ENCODE measurements at places on chromosomes 12 and 14. TPM values are rescaled to one million over a fixed set of nuclear protein-coding genes. Genes with fewer than 3 reads are reported as not detected.

DNA sequence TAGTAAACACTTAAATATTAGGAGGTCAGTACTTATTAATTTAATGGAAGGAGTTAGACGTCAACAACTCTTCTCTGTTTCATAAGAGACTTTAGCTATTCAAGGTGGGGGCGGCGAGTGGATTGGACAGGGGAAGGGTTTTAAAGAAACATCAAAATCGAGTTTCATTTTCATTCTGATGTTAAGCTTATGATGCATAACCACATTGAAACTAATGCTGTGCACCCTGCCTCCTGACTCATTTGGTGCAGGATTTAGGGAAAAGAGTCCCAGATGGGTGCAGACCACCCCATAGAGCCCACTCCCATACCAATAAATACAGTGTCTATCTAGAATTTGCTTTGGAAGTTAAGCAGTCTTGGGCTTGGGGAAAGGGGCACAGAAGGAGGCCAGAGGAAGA lies 7.4 kb downstream of the ZBTB39 start:
- H3K4me1 ChIP-seq: peaks cover 53% of the 10 kb centered on the region
- peak overlapping the region; percentile 48 for H3K27ac ChIP-seq
- H3K4me3 ChIP-seq: no peak overlapping the region
- DNase-seq: peak; percentile 79
- peaks cover 35% of the 10 kb centered on the region for H3K36me3 ChIP-seq

DNA sequence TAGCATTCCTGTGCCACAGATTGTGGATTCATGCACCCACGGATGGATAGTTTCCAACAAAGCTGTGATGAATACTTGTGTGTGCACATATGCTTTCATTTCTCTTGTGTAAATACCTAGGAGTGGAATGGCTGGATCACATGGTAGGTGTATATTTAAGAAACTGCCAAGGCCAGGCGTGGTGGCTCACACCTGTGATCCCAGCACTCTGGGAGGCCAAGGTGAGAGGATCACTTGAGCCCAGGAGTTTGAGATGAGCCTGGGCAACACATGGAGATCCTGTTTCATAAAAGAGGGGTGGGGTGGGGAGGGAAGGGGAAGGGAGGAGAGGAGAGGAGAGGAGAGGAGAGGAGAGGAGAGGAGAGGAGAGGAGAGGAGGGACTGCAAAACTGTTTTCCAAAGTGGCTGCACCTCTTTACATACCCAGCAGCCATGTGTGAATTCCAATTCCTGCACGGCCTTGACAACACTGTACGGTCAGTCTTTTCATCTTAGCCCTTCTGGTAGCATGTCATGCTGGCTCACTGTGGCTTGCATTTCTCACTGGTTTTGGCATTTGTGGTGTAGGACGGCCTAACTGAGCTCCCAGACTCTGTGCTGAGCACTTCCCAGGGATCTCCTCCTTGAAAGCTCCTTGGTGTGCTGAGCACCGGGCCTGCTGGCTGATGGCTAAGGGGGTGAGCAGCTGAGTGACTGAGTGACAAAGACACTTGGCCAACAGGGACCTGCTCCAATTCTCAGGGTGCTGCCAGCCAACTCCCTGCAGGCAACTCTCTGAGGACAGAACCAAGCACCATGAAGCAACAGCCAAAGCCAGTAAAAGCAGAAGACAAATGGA lies 27.9 kb downstream of the SYNE3 start:
- H3K4me1 ChIP-seq: peaks cover 31% of the 10 kb centered on the region
- H3K36me3 ChIP-seq: peaks cover 5% of the 10 kb centered on the region
- no peaks in the 10 kb centered on the region for H3K27me3 ChIP-seq
- H3K27ac ChIP-seq: no peak overlapping the region

GRCh38 chr12:55746913-55747231 lies 4.0 kb downstream of the GDF11 start:
- peaks cover 24% of the 10 kb centered on the region for H3K4me1 ChIP-seq
- peaks cover 12% of the 10 kb centered on the region for H3K36me3 ChIP-seq

DNA sequence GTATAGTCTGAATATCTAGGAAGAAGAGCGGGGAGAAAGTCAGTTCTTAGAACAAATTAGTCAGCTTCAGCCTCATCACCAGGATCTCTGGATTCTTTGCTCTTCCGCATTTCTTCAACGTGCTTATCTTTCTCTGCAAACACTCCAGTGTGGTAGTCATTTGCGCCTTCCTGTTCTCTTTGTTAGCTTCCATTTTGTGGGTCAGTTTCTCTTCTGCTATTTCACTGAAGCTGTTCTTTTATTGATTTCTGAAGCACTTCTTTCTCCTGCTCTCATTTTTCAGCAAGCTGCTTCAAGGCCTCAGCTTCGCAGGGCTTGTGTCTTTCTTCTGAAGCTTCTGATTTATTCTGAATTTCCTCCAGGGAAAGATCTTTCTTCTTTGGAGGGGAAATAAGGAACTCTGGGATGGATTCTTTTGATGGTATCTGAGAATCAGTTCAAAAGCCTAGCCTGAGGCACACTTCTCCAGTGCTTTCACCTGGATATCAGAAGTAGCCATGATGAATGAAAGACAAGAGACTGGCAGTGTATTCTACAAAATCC lies 13.5 kb downstream of the AMN1 start:
- H3K4me1 ChIP-seq: peaks cover 2% of the 10 kb centered on the region
- H3K27ac ChIP-seq: no peak overlapping the region
- peaks cover 37% of the 10 kb centered on the region for H3K36me3 ChIP-seq
- no peak for DNase-seq
- H3K27me3 ChIP-seq: no peaks in the 10 kb centered on the region
- no peak overlapping the region for H3K4me3 ChIP-seq

DNA sequence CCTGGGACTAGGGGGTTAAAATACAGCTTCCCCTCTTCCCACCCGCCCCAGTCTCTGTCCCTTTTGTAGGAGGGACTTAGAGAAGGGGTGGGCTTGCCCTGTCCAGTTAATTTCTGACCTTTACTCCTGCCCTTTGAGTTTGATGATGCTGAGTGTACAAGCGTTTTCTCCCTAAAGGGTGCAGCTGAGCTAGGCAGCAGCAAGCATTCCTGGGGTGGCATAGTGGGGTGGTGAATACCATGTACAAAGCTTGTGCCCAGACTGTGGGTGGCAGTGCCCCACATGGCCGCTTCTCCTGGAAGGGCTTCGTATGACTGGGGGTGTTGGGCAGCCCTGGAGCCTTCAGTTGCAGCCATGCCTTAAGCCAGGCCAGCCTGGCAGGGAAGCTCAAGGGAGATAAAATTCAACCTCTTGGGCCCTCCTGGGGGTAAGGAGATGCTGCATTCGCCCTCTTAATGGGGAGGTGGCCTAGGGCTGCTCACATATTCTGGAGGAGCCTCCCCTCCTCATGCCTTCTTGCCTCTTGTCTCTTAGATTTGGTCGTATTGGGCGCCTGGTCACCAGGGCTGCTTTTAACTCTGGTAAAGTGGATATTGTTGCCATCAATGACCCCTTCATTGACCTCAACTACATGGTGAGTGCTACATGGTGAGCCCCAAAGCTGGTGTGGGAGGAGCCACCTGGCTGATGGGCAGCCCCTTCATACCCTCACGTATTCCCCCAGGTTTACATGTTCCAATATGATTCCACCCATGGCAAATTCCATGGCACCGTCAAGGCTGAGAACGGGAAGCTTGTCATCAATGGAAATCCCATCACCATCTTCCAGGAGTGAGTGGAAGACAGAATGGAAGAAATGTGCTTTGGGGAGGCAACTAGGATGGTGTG lies 1.9 kb downstream of the GAPDH start:
- H3K4me1 ChIP-seq: peaks cover 60% of the 10 kb centered on the region
- H3K36me3 ChIP-seq: peaks cover 55% of the 10 kb centered on the region
- DNase-seq: no peak
- H3K27ac ChIP-seq: peak overlapping the region; percentile 99

GRCh38 chr12:47307680-47308399 lies 228.1 kb upstream of the AMIGO2 start:
- peak overlapping the region; percentile 98 for H3K27ac ChIP-seq
- no peaks in the 10 kb centered on the region for H3K27me3 ChIP-seq
- peaks cover 52% of the 10 kb centered on the region for H3K36me3 ChIP-seq
- peak overlapping the region; percentile 91 for H3K4me3 ChIP-seq
- H3K4me1 ChIP-seq: peaks cover 73% of the 10 kb centered on the region
- peak; percentile 74 for DNase-seq

DNA sequence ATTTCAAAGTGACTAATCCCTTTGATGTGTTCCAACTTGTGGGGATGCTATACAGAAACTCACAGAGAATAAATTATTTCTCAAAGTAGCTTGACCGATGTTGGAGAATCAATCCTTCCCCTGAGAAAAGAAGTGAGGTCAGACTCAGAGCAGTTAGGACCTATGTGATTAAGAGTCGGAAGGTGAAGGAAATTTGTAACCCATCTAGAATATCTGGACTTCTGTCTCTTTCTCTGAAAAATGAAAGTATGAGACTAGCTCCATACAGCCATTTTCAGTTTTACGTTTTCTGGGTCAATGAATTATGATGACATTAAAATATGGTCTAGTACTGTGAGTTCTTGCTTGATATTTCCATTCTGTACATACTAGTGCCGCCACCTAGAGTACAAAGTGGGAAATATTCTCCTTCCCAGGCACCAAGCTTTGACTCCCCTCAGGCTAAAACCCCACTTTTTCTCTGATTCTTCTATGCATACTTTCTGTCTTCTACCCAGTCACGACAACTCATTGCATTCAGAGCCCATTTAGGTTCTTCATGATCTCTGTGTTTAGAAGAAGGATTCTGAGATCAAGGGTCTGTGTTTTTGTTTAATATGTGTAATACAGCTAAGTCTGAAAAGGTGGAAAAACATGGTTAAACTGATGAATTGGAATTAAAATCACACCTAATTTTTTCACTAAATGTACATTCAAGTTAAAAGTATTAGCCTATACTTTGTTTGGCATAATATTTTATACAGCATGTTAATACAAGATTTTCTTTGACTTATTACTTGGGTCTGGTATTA lies 6.9 kb upstream of the NTS start:
- peak; percentile 23 for DNase-seq
- no peaks in the 10 kb centered on the region for H3K27me3 ChIP-seq
- no peak overlapping the region for H3K4me3 ChIP-seq

DNA sequence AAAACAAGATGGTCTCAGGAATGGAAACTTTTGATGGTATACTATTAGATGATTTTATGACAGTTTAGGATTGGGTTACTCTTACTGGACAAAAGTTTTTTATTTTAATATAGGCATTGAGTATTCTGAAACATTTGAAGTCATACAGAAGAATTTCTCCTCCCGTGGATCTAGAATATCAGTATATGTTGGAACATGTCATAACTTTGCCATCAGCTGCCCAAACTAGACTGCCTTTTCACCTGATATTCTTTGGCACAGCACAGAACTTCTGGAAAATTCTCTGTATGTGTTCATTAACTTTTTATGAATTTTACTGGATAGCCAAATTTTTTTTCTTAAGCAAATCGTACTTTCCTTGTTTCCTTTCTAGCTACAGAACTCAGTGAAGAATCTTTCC lies 75.4 kb downstream of the KNTC1 start:
- H3K27ac ChIP-seq: no peak overlapping the region
- H3K27me3 ChIP-seq: no peaks in the 10 kb centered on the region
- no peak overlapping the region for H3K4me3 ChIP-seq
- no peak for DNase-seq

DNA sequence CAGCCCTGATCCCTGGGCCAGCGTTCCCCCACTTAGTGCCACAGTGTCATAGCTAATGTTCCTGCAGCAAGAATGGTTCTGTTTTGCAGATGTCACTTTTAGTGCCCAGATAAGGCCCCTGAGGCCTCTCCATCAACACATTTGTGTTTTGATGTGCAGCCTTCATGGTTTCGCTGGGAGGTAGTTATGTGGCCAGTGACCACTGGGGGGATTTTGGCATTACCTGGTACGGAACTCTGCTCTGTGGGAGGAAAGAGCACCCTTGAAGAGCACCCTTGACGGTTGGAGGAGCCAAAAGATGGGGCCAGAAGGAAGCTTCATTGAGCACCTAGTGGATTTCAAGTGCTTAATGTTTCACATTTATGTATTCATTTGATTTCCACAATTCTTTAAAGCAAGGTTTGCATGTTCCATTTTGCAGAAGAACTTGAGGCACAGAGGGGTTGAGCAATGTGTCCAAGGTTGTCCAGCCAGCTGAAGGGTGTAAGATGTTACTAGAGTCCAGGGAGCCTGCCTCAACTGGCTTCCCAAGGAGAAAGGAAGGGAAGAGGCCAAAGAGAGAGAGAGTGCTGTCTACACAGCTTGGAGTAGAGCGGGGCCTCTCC lies 13.0 kb downstream of the SERPINA11 start:
- peaks cover 24% of the 10 kb centered on the region for H3K27me3 ChIP-seq
- no peak overlapping the region for H3K27ac ChIP-seq
- no peak overlapping the region for H3K4me3 ChIP-seq
- no peaks in the 10 kb centered on the region for H3K36me3 ChIP-seq

DNA sequence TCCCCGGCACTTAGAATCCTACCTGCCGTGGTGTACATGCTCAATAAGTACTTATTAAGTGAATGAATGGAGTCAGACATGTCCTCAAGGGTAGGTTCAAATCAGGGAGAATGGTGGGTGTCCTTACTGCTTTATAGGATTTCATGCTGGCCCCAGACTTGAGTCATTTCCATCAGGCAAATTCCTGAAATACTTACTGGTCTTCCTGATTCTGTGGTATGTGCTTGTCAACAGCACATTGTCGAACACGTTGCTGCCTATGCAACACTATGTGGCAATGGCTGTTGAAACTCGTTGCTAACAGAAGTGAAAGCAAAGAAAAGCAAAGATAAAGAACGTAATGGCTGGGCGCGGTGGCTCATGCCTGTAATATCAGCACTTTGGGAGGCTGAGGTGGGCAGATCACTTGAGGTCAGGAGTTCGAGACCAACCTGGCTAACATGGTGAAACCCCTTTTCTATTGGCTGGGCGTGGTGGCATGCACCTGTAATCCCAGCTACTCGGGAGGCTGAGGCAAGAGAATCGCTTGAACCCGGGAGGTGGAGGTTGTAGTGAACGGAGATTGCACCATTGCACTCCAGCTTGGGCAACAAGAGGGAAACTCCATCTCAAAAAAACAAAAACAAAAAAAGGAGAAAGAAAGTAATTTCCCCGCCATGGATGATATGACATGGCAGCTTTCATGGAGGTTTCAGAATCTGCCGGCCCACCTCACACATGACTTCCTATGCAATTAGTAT lies 214.9 kb downstream of the ZFP36L1 start:
- H3K27me3 ChIP-seq: no peaks in the 10 kb centered on the region
- H3K4me3 ChIP-seq: no peak overlapping the region
- no peak for DNase-seq
- no peaks in the 10 kb centered on the region for H3K36me3 ChIP-seq

- no peaks in the 10 kb centered on the region for H3K4me1 ChIP-seq
- H3K4me3 ChIP-seq: no peak overlapping the region
- H3K27ac ChIP-seq: no peak overlapping the region
- no peaks in the 10 kb centered on the region for H3K36me3 ChIP-seq
- DNase-seq: no peak
- H3K27me3 ChIP-seq: no peaks in the 10 kb centered on the region
Observed at GRCh38 chr12:91746976-91747375, 398.7 kb downstream of the BTG1 start.

DNA sequence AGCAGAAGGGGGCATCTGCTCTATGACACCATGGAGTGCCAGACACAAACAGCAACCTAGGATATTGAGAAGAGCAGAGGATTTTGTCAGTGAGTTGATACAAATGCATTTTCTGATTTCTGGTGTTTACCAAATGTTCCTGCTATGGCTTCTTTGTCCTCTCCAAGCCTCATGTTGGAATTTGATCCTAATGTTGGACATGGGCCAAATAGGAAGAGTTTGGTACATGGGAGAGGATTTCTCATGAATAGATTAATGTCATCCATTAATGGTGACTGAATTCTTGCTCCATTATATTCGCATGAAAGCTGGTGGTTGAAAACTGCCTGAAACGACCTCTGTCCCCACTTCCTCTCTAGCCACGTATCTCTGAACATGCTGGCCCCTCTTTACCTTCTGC lies 1002.2 kb upstream of the FLRT2 start:
- no peak overlapping the region for H3K4me3 ChIP-seq
- DNase-seq: no peak

Gene RAP1B
- 170 TPM for total RNA-seq

Gene HOXC12
- not detected for total RNA-seq

Gene CD4
- 161 TPM for total RNA-seq

Gene ADAM20
- total RNA-seq: 0.47 TPM

Gene VRTN
- total RNA-seq: not detected

Gene SPRYD3
- 20.2 TPM for total RNA-seq

Measured in activated naive CD4-positive, alpha-beta T cell treated with anti-CD3 and anti-CD28 coated beads for 36 hours (primary cell).